Left ventricle myocardium inferior (tissue), 1 donor: ENCODE measurements at places on chromosomes 5 and 9. TPM values are rescaled to one million over a fixed set of nuclear protein-coding genes. Genes with fewer than 3 reads are reported as not detected.

Gene AJM1
- 7.7 TPM for total RNA-seq

Gene FOXD4L4
- not detected for total RNA-seq

Gene SLC23A1
- total RNA-seq: not detected

Gene SHROOM1
- 4.9 TPM for total RNA-seq

Gene DOK3
- total RNA-seq: 3.3 TPM

Gene TRPM6
- 0.30 TPM for total RNA-seq

- no peak for DNase-seq
Measured at GRCh38 chr9:19130436-19130835, 3.1 kb upstream of the PLIN2 start.

- no peak for DNase-seq
Measured at GRCh38 chr9:96121136-96121535, 180.8 kb downstream of the HSD17B3 start.

GRCh38 chr5:148932355-148932935 lies 106.0 kb downstream of the ADRB2 start:
- DNase-seq: no peak

GRCh38 chr5:32465076-32465475 lies 20.5 kb upstream of the ZFR start:
- no peak for DNase-seq

DNA sequence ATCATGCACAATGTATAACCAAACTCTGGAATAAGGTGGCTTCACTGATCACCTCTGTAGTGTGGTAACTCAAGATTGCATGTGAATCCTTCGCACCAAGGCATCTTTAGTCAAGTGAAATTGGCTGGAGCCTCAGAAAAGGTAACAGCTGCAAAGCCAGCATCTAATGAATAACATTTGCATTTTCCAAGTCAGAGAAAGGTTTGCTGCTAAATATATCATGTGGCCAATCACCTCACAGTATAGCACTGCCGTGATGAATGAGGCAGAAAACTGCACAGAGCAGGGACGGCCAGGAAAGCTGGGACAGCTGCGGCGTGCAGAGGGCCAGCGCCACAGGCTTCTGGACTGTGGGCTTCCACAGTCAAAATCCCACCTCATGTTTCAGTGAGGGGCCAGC lies 18.5 kb downstream of the MRPS27 start:
- DNase-seq: no peak

GRCh38 chr5:35924122-35924949 lies 14.1 kb downstream of the CAPSL start:
- no peak for DNase-seq

DNA sequence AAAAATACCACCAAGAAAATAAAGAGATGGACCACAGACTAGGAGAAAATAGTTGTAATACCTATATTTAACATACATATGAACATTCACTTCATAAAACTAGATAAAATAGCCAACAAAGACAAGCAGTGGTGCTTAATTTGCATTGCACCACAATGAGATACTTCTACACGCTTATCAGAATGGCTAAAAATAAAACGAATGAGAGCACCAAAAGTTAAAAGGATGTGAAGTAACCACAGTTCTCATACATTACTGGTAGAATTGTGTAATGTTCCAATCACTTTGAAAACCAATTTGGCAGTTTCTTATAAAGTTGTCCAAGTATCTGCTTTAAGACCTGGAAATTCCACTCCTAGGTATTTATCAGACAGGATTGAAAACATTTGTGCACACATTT lies 198.9 kb upstream of the SGCD start:
- DNase-seq: no peak

DNA sequence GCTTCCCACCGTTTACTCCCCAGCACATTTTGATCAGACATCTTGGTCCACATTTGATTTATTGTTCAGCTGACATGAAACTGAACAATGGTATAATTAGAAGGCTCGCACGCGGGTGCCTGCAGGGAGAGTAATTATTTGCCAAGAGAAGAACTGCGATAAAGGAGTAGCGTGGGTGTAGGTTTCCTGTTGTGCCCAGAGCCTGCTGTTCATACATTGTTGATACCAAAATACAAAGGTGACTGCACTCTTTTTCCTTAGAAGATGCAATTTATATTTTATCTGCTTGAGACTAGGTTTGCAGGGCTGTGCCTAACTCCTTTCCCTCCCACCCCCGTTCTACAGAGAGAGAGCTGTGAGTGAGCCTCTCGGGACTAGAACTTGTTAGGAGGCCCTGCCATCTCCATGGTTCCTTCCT lies 241.8 kb upstream of the MSX2 start:
- DNase-seq: no peak

GRCh38 chr5:178668579-178668978 lies 41.7 kb upstream of the CLK4 start:
- no peak for DNase-seq

DNA sequence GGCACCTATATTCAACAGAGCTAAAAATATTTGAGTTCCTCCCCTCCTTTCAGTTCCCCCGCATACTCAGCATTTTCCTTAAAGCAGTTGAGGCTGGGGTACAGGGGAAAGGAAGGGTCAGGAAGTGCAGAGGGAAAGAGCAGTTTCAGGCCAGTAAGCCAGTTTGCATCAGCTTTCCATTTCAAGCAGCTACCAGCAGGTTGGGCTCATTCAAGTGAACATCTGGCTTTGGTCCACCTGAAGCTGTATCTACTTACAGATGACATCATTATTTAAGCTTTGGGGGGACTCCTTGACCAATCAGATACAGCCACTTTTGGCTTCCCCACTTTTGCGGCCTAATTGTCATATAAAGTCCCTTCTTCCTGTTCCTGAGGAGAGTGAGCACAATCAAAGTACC lies 8.2 kb upstream of the ACO1 start:
- DNase-seq: no peak

DNA sequence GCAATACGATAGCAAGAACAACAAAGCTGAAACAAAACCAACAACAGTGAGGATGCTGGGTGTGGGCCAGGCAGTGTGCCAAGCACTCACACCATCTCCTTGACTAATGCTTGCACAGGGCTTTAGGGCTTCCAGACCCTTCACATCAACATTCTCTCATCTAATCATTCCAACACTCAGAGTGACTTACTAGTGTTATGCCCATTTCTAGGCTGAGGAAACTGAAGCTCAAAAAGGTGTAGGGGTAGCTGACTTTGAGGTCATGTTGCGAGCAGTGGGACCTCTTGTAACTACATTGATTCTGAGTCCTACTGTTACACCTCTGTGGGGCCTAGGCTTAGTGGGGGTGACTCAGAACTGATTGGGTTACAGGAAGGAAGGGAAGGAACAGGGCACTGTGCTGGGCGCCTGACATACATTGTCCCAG lies 9.7 kb downstream of the ANGPTL2 start:
- DNase-seq: no peak

DNA sequence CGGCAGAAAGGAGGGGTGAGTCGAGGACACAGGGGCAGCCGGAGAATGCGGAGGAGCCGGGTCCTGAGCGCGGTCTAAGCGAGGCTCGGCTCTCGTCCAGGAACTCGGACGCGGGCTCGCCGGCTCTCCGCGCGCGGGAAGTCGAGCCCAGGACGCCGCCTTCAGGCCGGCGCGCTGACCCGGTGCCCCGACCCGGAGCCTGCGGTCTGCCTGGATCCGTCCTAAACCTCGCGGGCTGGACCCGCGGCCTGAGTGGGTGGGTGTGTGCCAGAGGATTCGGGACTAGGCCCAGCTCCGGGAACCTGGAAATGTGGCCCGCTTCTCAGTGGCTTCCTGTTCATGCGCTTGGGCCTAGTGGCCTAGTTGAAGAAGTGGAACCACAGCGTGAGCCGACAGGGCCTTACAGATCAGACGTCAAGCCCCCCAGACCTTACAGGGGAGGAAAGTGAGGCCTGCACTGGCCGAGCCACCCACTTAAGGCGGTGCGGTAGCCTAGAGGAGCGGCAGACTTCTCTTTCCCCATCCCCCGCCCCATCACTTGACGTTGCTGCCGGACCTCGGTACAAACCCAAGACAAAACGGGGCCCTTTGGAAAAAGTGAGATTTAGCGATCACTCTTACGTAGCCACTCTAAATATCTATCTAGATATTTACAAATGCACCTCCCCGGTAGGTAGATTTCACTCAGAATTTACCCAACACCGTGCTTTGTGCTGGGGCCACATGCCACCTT lies 1.2 kb downstream of the CDKN2B-AS1 start:
- DNase-seq: peak; percentile 49

DNA sequence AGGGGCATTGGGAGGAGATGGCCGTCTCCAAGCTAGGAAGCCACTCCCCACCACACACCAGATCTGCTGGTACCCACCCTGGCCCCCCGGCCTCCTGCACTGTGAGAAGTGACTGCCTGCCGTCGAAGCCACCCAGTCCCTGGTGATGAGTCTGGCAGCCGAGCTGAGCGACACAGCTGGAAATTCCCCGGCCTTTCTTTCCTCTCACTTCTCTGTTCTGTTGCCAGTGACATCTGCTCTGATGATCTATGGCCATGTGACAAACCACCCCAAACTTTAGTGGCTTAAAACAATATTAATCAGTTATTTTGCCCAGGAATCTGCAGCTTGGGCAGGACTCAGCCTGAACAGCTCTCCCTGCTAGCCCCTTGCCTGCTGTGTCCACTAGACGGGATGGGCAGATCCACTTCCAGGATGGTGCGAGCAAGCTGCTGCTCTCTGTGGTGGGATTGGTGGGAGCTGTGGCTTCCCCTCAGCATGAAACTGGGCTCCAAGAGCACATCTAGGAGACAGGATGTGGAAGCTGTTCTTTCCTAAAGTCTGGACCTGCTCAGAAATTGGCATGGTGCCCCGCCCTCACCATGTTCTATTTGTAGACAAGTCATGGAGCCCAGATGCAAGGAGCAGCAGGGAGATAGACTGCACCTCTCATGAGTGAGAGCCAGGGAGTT lies 211.2 kb downstream of the GADD45G start:
- peak; percentile 72 for DNase-seq

DNA sequence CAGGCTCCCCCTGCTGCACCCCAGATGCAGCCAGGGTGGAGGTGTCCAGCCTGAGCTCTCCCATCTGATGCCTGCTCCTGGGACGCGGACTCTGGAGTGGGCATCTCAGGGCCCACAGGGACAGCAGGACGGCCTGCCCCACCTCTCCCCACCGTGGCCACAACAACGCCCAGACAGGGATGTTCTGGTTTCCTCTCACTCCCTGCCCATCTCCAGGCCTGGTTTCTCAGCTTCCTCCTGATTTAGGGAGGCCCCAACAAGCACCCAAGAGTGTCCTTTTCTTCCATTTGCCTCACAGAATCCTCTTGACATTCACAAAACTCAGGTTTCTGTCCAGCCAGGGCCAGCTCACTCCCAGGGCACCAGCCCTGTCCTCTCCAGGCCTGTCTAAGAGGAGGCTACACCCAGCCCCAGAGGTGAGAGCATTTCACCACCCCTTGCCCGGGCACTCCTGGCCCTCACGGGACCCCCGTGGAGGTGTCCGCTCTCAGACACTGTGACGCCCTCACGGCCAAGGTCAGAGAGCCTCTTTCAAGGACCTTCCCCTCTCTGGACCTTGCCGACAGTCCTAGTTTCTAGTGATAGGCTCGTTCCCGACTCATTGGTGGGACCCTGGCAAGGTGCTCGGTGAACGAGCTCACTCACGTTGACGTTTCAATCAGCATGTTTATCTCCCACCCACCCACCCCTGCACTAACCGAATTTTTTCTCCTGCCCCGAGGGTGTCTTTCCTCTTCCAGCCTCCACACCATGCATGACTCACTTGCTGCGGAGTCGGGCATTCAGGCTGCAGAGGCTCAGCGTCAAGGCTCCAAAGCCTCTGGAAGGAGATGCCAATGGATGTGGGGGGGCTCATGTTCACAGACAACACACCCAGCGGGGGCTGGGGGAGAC lies 62.0 kb upstream of the UNC5A start:
- DNase-seq: no peak
